ENCODE measurements at places on chromosomes 12 and 14.

- no peak for DNase-seq
These were observed 218.0 kb downstream of the PPM1H start for GRCh38 chr12:62716866-62717525.

GRCh38 chr12:69331909-69332684 lies 16.1 kb upstream of the LYZ start:
- no peak for DNase-seq

- DNase-seq = no peak
These were observed 730 bp downstream of the PPP1R3E start for GRCh38 chr14:23301969-23302289.

DNA sequence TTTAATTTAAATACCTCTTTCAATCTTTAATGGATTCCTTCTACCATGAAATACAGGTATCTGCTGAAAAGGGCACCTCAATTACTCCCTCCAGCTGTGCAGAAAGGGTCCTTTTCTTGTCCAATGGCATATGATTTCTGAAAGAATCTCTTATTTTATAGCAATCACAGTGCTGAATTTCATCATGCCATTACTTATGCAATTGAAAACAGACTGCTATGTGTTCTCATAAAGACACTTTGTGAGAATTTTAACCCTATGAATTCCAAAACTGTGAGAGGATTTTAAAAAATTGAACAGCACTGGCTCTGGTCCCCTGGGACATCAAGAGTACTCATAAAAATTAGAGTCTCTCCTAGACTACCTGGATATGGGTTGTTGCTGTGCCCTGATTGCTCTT lies 45.9 kb upstream of the CNOT2 start:
- DNase-seq = no peak

GRCh38 chr14:53183611-53184010 lies 30.5 kb upstream of the DDHD1 start:
- no peak for DNase-seq

- DNase-seq = no peak
These were observed 1.3 kb downstream of the BHLHE41 start for GRCh38 chr12:26123482-26123980.

GRCh38 chr12:109387425-109388166 lies 39.9 kb downstream of the MYO1H start:
- DNase-seq = no peak

DNA sequence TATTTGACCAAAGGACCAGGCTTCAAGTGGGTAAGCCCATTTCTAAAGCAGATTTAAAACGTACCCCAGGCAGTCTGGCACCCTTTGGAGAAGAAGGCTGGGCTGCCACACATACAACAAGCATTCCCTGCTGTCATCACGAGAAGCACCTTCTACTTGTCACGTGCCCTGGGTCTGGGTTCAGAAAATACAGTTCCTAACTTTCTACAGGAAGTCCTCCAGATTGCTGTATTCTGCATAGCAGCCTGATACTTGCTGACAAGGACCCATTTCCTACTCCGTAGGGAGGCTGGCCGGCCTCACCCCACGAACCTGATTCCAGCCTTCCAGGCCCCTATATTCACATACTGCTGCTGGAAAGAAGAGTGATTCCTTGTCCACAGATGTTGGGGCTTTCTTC lies 7.4 kb downstream of the CLMN start:
- no peak for DNase-seq

- no peak for DNase-seq
These were observed 67.3 kb upstream of the USP15 start for GRCh38 chr12:62192903-62193250.

DNA sequence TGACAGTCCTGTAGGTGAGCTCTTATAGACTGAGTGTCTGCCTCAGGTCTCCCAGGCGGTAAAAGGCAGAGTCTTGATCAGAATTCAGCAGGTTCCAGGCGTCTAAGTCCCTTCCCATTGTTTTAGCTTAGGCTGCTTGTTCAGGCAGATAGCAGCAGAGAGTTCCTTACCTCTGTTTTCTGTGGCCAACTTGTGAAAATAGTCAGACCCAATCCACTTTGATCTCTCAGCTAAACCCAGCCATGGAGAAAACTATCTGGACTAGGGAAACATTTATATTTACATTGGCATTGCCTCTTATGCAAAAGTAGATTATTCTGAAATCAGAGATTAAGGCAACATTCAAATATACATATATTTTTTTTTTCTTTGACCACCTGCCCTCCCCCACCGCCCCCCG lies 21.4 kb downstream of the CCDC62 start:
- no peak for DNase-seq

GRCh38 chr14:104541905-104542465 lies 37.6 kb upstream of the C14orf180 start:
- no peak for DNase-seq

DNA sequence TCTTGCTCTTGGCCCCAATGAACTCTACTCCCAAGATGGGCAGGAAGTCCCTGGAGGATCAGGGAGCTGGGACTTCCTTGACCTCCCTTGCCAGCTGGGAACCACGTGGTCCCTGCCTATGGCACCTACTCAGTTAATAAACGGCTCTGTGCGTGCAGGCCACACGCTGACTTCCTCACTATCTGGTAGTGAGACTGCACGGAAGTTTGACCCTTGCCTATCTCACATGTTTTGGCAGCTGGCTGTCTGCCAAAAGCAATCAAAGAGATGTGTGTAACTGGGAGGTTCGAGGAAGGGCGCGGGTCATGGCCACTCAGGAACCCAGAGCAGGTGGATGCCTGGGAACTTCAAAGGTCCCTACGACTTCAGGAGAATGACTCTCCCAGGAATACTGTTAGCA lies 57.9 kb downstream of the RFLNA start:
- DNase-seq = no peak

- DNase-seq = no peak
These were observed 688 bp upstream of the RASSF3 start for GRCh38 chr12:64609536-64610078.

DNA sequence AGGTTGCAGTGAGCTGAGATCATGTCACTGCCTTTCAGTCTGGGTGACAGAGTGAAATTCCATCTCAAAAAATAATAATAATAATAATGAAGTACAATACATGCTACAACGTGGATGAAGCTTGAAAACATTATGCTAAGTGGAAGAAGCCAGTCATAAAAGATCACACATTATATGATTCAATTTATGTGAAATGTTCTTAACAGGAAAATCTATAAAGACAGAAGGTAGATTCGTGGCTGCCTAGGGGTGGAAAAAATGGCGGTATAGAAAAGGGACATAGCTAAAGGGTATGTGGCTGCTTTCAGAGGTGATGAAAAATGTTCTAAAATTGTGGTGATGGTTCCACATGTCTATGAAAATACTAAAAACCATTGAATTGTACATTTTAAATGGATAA lies 41.0 kb upstream of the AMIGO2 start:
- no peak for DNase-seq

DNA sequence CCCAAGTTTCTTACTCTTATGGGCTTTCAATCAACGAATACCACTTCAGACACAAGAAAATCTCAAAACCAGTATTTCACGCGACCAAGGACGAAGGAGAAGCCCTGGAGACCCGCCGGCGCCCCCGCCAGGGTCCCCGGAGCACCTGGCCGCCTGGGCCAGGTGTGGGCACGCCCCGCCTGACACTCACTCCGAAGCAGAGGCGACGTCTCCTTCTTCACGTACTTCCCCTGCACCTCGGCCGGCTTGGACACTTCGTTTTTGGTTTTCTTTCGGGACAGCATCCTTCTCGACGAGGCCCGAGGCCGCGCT lies 466 bp downstream of the SAV1 start:
- DNase-seq = peak; percentile 5

GRCh38 chr12:27343255-27344000 lies 10.8 kb downstream of the BMAL2 start:
- no peak for DNase-seq

GRCh38 chr12:121124402-121125109 lies 8.1 kb upstream of the P2RX7 start:
- no peak for DNase-seq

DNA sequence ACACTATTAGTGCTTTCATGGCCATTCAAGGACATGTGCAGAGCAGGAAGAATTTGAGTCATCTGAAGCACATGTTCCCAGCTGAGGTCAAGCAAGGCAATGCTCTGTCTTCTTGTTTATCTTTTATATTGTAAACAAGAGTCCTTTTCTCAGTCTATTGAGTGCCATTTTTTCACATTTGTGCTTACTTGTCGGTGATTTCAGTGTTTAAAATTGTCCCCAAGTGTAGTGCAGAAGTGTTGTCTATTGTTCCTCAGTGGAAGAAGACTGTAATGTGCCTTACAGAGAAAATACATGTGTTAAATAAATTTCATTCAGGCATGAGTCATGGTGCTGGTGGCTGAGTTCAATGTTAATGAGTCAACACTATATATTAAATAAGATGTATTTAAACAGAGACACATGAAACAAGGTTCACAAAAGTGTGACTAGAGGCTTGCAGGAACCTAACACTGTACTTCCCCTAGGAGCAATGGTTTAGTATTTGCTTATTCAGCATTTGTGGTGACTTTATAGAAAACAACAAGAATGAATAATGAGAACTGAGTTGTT lies 391.1 kb downstream of the LRIG3 start:
- DNase-seq = no peak

DNA sequence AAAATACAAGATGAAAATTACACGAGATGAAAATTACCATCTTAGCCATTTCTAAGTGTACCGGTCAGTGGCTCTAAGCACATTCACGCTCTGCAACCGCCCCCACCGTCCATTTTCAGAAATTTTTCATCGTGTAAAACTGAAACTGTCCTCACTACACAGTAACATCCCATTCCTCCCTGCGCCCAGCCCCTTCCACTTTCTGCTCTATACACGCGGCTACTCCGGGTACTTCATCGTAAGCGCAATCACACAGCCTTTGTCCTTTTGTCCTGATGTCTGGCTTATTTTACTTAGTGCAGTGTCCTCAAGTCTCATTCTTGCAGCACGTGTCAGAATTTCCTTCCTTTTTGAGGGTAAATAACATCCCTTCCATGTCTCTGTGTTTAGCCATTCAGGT lies 3.6 kb upstream of the GPR132 start:
- no peak for DNase-seq

DNA sequence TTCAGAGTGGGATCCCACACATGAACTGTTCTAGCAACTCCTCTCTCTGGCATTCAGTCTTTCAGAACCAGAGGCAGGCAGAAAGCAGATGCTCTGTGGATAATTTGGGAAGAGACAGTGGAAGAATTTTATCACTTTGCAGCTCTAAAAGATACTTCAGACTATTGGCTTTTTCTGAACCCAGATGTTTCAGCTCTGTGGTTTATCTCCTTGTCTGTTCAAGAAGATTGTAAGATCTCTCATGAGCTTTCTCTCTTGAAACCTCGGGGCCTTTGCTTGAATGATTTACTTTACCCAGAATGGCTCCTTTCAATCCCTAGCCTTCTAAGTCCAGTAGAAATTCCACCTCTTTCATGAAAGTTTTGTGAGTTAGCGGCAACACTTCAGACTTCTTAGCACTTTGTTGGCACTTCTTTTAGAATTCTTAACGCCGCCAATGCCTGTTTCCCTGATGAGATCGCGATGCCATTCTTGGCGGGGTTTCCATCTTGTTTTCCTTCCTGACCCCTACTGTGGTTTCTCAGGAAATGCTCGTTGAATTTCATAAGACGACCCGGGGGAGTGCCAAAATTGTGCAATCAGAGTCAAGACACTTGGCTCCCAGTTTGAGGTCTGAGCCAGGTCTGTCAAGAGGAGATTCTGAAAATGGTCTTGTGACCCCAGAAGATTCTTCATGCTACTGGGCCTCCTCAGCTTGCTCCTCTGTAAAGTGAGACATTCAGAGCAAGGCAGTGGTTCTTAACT lies 107.0 kb upstream of the PRICKLE1 start:
- no peak for DNase-seq

GRCh38 chr14:99852578-99852977 lies 59.4 kb downstream of the EML1 start:
- DNase-seq = no peak

DNA sequence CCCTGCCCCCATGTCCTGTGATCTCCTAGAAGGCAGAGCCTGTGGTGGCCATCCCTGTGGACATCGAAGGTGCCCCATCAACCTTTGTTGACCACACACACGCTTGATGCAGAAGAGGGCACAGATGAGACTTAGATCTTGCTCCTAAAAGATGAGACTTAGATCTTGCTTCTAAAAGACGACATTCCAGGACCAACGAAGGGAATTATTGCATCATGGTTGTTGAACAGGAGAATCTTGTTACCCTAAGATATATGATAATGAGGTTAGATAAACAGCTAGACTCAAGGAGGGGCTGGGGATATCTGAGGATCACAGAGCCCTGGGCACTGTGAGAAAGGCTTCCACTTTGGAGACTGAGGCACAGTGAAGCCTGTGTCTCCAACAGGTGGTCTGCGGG lies 91.1 kb upstream of the WSCD2 start:
- DNase-seq = no peak

DNA sequence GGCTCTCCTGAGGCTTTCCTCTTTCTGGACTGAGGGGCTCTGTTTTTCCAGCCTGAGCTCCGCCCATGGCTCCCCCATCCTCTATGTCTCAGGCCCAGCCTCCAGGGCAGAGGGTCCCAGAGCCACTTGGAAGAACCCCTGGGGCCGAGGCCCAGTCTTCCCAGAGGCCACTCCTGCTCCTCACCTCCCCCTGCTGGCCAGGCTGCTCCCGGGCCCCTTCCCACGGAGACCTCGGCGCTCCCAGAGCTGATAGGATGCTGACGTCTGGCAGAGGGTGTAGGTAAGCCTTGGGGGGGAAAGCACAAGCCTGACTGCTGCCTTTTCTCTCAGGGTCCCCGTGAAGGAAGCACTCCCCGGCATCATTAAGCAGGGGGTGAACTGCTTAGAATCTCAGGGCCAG lies 51.4 kb downstream of the ERH start:
- no peak for DNase-seq

GRCh38 chr14:20707622-20708021 lies 19.1 kb downstream of the ANG start:
- no peak for DNase-seq

- DNase-seq = no peak
These were observed 26.9 kb downstream of the JAG2 start for GRCh38 chr14:105141486-105142281.

DNA sequence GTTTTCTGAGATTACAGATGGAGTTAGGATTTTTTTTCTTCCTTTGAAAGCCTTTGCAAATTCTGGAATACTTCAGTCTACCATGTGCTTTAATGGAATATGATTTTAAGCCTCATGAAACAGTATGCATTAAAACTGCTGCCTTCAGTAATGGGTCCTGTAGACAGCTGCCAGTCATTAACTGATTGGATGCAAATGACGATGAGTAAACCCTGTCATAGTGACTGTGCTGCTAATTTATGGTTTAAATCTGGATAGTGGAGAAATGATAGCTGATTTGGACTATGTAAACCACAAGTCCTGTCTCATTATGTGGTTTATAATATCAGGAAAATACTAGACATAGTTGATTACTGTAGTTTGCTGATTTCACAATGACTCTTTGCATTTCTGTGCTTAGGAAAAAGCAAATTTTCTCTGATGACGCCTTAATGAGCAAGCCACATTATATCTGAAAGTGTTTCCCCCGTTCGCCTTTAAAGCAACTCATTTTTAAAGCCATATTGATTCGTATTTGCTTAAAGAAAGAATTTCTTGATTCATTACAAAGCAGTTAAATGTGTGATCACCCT lies 217.6 kb downstream of the TMTC2 start:
- DNase-seq = no peak

All from activated CD8-positive, alpha-beta memory T cell treated with anti-CD3 and anti-CD28 coated beads for 1 hour (primary cell).